ENCODE measurements at places on chromosomes 3 and 15.

- H3K36me3 ChIP-seq, result no peaks in the 10 kb centered on the region
- no peaks in the 10 kb centered on the region for H3K27me3 ChIP-seq
- H3K4me1 ChIP-seq, result peaks cover 51% of the 10 kb centered on the region
- peak overlapping the region; percentile 98 for H3K27ac ChIP-seq
- H3K4me3 ChIP-seq, result peak overlapping the region; percentile 96
Observed at GRCh38 chr3:196942915-196943277, 568 bp upstream of the NCBP2 start.

DNA sequence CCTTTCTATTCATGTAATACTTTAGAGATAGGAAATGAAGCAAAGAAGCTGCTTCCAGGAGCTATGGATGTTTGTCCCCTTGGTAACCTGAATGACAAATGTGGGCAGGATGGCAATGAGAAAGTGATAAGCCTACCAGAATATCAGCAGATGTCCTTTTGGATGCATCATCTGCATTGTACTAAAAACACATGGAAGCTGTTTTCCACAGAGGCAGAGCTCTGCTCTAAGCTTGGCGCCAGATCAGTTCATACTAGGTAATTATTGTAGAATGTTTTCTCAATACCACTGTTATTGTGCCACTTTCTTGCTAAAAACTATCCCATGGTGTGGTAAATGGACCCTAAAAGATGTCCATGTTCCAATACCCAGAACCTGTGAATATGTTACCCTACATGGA lies 100.2 kb downstream of the DTWD1 start:
- H3K4me3 ChIP-seq, result no peak overlapping the region
- H3K27me3 ChIP-seq, result peaks cover 14% of the 10 kb centered on the region
- no peaks in the 10 kb centered on the region for H3K4me1 ChIP-seq
- no peak for DNase-seq

DNA sequence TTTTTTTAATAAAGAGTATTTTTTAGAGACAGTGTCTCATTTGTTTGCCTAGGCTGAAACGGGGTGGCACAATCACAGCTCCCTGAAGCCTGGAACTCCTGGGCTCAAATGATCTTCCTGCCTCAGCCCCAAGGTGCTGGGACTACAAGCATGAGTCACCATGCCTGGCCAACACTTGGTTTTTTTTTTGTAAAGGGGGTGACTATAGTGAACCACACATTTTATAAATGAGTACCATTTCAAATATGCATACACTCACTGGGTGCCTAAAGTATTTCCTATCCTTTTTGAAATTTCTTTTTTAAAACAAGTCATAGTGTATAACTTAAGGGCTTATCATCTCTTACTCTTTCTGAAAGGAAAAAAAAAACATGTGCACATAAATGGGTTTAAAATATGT lies 325.2 kb upstream of the MEIS2 start:
- no peaks in the 10 kb centered on the region for H3K4me1 ChIP-seq
- H3K27me3 ChIP-seq, result peaks cover 3% of the 10 kb centered on the region
- H3K4me3 ChIP-seq, result no peak overlapping the region
- H3K27ac ChIP-seq, result no peak overlapping the region
- no peak for DNase-seq

DNA sequence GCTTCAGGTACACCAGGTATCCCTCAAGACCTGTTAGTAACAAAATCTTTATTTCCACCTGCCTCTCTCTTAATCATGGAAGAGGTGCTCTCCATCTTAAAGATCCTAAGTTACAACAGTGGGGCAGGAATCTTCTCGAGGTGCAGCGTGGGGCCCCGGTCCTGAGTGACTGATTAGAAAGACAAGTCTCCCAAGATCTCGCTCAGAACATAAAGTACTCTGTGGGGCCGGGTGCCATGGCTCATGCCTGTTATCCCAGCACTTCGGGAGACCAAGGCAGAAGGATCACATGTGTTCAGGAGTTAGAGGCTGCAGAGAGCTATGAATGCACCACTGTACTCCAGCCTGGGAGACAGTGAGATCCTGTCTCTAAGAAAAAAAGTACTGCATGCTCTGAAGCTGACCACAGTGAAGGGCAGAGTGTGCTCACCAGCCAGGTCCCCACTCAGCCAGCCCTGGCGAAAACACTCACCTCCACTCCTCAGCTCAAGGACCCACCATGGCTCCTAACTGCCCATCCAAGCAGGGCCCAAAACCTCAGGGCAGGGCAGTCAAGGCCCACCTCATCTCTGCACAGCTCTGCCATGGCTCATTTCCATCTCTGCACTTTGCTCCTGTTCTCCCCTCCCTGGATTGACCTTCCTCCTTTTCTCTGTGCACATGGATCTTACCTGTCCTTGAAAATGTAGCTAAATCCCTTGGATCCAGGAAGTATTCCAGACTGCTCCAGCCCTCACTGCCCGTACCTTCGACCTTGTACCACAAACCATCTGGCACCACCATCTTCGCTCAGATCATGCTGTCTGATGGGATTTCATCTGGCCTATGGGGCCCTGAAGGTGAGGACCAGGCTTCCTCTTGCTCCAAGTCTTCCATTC lies 7.1 kb downstream of the SEMA7A start:
- DNase-seq, result no peak
- H3K4me1 ChIP-seq, result peaks cover 74% of the 10 kb centered on the region
- H3K36me3 ChIP-seq, result no peaks in the 10 kb centered on the region

DNA sequence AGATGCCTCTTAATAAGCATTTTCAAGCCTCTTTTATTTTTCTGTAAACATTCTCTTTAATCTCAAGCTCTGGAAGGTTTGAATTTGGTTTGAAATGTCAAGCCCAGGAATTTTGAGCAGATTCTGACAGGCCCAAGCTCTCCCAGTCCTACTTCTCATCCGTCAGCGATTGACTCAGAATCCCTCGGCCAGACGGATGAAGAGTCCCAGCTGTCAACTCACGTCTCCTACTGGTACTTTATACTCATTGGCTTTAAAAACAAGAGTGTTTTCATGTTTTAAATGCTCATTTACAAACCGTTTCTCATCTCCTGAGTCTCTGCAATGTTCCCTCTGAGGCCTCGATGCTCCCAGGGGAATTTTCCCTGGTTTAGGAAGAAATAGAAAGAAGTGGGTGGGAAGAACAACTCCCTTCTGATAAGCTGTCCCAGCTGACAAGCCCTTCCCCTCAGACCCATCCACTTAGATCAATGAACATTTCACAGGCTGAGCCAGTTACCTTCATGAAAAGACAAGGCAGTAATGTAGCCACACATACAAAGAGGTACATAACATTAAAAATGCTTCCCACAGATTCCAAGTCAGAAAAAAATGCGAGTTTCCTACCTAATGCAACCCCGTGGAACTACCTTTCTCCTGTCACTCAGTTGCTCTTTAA lies 478.2 kb upstream of the DPH6 start:
- H3K27ac ChIP-seq, result no peak overlapping the region
- DNase-seq, result no peak
- H3K4me3 ChIP-seq, result no peak overlapping the region

- H3K36me3 ChIP-seq, result no peaks in the 10 kb centered on the region
- H3K27ac ChIP-seq, result no peak overlapping the region
- H3K27me3 ChIP-seq, result no peaks in the 10 kb centered on the region
- peaks cover 21% of the 10 kb centered on the region for H3K4me1 ChIP-seq
- no peak for DNase-seq
Observed at GRCh38 chr15:90685591-90686434, 31.3 kb upstream of the BLM start.

DNA sequence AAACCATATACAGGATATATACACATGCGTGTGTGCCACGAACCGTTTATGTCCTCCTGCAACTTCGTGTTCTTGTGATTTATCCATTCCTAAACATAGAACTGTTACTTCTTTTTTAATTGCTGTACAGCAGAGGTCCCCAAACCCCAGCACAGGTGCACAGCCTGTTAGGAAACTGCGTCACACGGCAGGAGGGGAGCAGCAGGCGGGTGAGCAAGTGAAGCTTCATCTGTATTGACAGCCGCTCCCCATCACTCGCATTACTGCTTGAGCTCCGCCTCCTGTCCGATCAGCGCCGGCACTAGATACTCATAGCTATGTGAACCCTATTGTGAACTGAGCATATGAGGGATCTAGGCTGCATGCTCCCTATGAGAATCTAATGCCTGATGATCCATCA lies 34.9 kb upstream of the NRROS start:
- H3K27me3 ChIP-seq, result no peaks in the 10 kb centered on the region
- peak; percentile 60 for DNase-seq
- no peaks in the 10 kb centered on the region for H3K36me3 ChIP-seq
- peaks cover 6% of the 10 kb centered on the region for H3K4me1 ChIP-seq
- H3K4me3 ChIP-seq, result peak overlapping the region; percentile 48

Measured in naive thymus-derived CD8-positive, alpha-beta T cell (primary cell).